ENCODE measurements at places on chromosomes 12 and 14.

DNA sequence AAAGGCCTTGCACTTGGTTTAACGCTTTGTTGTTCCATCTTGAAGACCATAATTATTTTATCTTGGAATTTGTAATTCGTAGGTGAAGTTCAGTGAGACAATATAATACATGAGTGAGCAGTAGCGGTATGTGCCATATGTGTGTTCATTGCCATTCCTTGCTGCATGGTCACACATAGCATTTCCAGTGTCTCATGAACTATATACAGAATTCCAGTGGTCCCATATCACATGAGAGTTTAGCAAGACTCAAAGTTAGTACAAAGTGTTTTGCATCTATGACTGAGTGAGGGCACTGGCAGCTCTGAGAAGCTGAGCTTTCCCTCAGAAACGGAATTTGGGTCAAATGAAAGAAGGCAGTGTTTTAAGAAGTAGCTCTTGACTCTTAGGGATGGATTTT lies 359.8 kb downstream of the FOXG1 start:
- no peak for DNase-seq

DNA sequence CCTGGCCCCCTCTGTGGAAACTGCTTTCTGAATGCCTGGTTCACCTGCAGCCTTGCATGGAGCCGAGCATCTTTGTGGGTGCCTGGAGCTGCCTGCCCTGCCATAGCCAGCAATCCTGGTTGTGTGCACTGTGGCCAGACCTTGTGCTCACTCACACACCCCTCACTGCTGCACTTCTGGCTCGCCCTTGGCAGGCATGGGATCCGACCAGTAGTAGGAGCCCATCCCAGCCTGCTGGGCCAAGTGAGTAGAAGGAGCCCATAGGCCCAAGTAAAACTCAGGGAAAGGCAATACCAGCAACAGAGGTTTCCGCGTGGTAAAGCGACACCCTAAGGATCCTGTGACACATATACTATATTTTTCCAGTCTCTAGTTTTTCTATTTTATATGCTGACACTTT lies 270.0 kb upstream of the NAV3 start:
- DNase-seq, result no peak

GRCh38 chr12:24049101-24049500 lies 99.6 kb upstream of the SOX5 start:
- no peak for DNase-seq

GRCh38 chr12:116306506-116306905 lies 29.0 kb upstream of the MED13L start:
- no peak for DNase-seq

- DNase-seq, result no peak
These were observed 3.4 kb downstream of the SSPN start for GRCh38 chr12:26198742-26199141.

- DNase-seq, result peak; percentile 75
These were observed 2.6 kb upstream of the P3H3 start for GRCh38 chr12:6825398-6826124.

- no peak for DNase-seq
These were observed 13.6 kb downstream of the KCNH3 start for GRCh38 chr12:49552425-49552824.

All from NCI-H345 (cell line).